Right ventricle myocardium superior (tissue), 1 donor: ENCODE measurements at places on chromosomes 16 and 17. TPM values are rescaled to one million over a fixed set of nuclear protein-coding genes. Genes with fewer than 3 reads are reported as not detected.
A peak's percentile ranks its signal among the peaks of the same experiment; 100 is the strongest.

The CLDN9 gene
- 0.73 TPM for total RNA-seq

The C16orf89 gene
- total RNA-seq, result 6.1 TPM

- DNase-seq, result no peak
Observed at GRCh38 chr17:65446043-65446442, 115.4 kb downstream of the AXIN2 start.

GRCh38 chr17:50778471-50778870 lies 11.2 kb upstream of the ANKRD40CL start:
- no peak for DNase-seq

DNA sequence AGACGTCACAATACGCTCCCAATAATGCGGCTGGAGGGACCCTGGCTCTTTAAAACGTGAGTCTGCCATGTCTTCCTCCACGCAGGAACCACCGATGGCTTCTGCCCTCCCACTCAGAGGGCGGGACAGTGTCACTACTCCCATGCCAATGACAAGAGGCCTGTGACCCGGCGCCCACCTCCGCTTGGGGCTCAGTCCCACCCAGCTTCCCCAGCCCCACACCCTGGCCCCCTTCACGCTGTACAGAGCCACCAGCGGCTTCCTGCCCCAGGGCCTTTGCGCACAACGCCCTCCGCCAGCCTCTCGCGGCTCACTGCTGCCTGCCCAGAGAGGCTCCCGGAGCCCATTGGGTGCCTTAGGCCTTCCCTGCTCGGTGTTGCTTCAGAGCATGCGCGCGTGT lies 29.5 kb upstream of the ZNF469 start:
- peak; percentile 33 for DNase-seq

DNA sequence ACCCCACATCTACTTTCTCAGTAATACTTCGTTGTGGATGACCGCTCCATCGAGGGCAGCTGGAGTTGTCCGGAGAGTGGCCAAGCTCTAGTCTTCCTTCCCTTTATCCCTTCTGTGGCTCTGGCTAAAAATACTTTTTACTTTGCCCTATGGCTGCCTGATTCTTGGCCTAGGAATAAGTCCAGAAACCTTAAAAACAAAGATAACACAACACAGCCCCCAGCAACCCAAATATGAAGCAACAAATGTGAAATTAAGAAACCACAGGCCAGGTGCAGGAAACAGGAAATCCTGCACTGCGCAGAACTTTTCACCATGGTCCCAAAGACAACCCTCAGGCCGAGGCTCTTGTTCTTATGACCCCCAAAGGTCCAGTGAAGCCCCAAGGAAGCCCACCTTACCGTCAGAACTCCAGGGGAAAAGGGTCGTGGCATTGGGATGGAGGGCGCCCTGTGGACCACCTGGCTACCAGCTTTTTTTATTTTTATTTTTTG lies 26.0 kb downstream of the TK2 start:
- no peak for DNase-seq

DNA sequence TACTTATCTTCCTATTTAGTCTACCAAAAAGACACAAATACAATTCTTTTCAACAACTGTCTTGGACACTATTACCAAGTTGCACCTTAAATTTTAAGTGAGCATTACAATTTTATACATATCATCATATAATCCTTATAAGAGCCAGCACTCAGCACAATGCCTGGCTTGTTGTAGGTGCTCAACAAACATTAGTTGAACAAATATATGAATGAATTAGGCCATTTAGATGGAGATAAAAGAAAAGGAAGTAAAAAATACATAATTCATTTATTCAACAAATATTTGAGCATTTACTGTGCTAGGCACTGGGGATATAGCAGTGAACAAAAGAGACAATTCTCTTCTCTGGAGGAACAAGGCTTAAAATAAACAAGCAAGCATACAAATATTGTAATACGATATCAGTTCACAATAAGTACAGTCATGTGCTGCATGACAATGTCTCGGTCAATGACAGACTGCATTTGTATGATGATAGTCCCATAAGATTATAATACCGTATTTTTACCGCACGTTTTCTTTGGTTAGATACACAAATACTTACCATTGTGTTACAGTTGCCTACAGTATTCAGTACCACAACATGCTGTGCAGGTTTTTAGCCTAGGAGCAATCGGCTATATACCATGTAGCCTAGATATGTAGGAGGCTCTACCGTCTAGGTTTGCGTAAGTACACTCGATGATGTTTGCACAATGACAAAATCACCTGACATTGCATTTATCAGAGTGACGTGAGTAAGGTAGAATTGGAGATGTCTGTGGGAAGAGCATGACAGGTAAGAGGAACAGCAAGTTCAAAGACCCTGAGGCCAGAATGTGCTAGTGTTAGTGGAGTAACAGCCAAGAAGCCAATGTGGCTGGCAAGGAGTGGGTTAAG lies 86.4 kb upstream of the HS3ST2 start:
- DNase-seq, result no peak

GRCh38 chr17:64327201-64327930 lies 63.3 kb downstream of the PECAM1 start:
- DNase-seq, result peak; percentile 73

- DNase-seq, result no peak
Observed at GRCh38 chr16:58732545-58733247, 1.4 kb downstream of the GOT2 start.
